ENCODE measurements at places on chromosomes 1 and 21.

DNA sequence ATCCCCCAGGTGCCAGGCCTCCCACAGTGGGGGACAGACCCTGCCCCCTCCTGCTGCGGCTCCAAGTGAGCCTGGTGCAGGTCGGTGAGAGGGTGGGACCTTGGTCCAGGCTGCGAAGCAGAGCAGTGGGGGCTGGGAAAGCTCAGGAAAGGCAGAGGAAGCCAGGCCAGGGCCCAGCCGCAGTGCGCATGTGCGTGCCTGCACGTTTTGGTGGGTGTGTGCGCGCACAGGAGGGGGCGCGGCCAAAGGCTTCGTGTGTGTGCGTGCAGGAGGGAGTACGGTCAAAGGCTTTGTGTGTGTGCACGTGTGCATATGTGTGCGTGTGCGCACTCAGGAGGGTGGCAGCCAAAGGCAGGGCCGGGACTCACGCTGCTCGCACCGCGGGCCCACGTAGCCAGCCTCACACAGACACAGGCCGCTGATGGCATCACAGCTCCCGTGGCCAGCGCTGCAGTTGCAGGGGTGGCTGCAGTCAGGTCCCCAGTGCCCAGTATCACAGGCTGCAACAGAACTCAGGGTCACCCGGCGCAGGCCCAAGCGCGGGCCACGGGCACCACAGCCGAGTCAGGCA, 45.9 kb downstream of the ARHGEF16 start:
- no peak for DNase-seq

DNA sequence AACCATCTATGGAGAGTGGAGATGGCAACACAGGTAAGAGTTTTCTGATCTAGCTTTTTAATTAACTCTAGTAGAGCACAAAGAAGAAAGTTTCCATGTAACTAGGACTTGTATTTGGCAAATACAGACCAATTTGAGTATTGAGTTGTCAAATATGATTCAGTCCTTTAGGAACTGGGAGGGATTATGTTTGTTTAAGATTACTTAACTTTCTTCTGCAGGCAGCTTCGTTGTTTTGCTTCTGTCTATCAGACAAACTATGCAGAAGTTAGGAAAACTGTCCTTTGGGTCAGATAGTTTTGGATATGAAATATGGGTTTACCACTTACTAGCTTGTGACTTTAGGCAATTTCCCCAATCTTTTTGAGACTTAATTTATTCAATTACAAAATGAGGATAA, 111.8 kb downstream of the POU2F1 start:
- DNase-seq, result no peak

- DNase-seq, result no peak
Observed at GRCh38 chr1:101262060-101262459, 25.2 kb downstream of the S1PR1 start.

DNA sequence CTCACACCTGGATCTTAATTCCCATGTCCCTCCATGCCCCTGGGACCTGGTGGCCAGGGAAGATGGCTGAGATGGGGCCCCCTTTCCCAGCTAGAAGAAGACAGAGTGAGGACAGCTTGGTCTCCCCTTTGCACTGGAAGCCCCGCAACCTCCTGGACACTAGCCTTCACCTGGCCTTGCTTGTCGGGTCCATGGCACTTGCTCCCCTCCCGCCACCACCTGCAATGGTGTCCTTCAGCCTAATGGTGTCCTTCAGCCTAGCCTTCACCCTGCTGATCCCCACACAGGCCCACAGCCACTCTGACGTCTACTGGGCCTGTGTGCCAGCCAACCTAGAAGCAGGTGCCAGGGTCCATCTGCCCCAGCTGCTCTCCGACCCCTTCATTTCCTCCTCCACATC, 45.9 kb upstream of the EDN2 start:
- DNase-seq, result no peak

GRCh38 chr1:218930472-218931241, 243.0 kb upstream of the LYPLAL1 start:
- DNase-seq, result no peak

- no peak for DNase-seq
Observed at GRCh38 chr1:61013946-61014667, 68.3 kb upstream of the NFIA start.

DNA sequence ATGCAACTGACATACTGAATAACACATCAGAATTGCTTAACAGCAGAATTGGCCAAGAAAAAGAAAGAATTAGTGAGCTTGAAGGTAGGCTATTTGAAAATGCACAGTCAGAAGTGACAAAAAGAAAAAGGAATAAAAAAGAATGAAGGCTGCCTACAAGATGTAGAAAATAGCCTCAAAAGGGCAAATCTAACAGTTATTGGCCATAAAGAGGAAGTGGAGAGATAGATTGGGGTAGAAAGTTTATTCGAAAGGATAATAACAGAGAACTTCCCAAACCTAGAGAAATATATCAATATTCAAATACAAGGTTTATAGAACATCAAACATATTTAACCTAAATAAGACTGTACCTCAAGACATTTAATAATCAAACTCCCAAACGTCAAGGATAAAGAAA, 67.5 kb downstream of the ATP6V1G3 start:
- no peak for DNase-seq

DNA sequence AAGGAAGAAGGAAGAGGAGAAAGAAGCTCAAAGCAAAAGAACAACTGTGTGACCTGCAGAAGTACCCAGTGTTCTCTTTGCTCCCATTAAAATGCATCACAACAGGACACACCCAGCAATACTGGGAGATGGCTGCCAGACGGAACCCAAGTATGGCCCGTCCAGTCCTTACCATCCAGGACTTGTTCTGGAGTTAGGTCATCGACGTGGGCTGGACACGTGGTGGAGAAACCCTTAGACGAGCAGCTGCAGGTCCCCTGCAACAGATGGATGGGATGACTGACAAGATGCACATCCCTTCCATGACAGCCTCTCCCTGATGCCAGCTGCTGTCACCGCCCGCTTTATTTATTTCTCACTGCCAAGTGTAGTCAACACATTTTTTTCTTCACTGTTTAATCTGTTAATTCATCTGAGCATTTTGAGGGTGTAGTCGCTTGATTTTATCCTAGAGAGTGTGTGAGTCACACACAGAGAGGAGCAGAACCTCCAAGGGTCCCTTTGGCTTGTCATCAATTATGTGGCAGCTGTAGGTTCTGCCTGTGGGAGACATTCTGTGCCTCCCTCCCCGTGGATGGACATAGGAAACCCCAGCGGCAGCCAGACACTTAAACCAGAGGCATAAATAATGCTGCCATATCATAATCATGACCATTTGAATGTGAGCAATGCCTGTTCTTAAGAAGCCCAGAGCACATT, 80.9 kb downstream of the ABCA4 start:
- no peak for DNase-seq

DNA sequence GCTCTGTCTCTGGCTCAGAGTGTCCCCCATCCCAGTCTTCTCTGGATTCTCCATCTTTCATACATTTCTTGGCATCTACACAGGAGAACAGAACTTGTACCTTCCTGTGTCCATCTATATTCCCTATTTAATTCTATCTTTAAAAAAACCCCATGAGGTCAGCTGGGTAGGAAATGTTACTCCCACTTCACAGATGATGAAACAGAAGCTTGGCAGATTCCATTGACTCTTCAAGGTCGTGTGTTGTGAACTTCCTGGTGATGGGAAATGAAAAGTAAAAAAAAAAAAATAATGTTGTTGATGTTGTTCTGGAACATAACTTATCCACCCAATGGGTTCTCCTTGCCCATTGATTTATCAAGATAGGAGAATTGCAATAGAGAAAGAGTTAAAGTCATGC, 8.9 kb downstream of the CHI3L2 start:
- DNase-seq, result no peak

GRCh38 chr1:182622901-182623528, 18.8 kb upstream of the RGS16 start:
- no peak for DNase-seq

- no peak for DNase-seq
Observed at GRCh38 chr1:81490614-81491013, 310.1 kb upstream of the ADGRL2 start.

DNA sequence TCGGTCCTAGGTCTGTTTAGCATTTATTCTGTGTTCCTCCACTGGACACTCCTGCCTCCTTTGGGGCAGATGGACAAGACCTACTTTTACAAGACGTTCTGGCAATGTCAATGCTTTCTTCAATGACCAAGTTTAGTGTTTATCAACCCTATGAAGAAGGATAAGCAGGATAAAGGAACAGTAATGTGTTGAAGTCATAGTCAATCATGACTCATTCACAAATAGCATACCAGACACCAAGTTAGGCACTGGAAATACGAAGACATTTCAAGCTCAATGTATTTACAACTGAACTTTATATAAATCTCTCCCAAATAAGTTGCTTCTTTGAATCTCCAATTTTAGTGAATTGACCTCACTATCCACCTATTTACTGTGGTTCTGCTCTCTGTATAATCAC, 4.8 kb upstream of the SLC35D1 start:
- no peak for DNase-seq

GRCh38 chr1:153617663-153618062, 1.5 kb upstream of the S100A14 start:
- DNase-seq, result no peak

DNA sequence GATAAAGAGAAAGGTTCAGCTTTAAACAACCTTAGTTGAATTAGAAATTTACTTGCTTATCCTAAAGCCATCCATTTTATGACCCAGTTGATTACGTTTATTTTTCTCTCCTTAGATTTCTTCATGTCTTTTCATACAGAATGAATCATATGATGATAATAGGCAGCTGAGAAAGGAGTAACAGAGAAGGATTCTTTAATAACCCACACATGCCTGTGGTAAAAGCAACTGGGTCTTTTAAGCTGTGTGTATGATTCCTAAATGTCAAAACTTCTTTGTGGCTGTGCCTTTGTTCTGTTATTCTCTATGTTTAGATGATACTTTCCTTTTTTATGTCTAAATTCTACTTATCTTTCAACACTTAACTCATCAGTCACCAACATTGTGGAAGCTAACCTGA, 626.5 kb downstream of the NCAM2 start:
- DNase-seq, result no peak

GRCh38 chr1:87462894-87463293, 134.2 kb downstream of the LMO4 start:
- DNase-seq, result no peak

- DNase-seq, result no peak
Observed at GRCh38 chr1:89771991-89772560, 48.8 kb upstream of the LRRC8D start.

DNA sequence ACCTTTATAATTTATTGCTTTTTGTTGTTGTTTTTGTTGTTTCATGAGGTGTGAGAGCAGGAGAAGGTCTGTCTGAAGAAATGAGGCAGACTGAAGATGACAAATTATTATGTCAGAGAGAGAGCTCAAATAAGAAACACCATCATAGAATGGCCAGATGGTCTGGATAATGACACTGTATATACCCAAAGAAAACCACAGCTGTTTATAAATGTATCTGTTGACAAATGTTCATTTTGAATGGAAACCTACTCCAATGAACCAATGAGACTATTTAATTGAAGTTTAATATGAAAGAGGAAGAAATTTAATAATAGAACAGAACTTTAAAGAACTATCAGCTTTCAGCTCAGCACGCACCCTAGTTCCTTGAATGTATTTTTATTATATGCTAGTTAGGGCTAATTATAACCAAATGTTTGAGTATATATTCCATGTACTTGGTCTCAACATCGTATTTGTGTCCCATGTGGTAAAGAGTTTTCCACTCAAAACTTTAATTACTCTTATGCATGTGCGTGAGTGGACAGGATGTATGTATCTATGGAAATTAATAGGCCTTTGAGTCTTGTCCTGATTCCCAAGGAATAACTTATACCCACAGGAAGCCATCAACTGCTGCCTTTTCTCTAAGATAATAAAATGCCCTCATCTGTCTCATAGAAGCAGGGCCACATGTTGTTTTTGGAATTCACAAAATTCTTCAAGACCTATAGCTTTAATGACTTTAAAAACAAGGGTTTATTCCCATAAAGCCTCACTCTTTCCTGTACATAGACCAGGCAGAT, 202.7 kb downstream of the KCNK2 start:
- DNase-seq, result no peak

- DNase-seq, result no peak
Observed at GRCh38 chr1:86776108-86776507, 71.7 kb downstream of the SH3GLB1 start.

DNA sequence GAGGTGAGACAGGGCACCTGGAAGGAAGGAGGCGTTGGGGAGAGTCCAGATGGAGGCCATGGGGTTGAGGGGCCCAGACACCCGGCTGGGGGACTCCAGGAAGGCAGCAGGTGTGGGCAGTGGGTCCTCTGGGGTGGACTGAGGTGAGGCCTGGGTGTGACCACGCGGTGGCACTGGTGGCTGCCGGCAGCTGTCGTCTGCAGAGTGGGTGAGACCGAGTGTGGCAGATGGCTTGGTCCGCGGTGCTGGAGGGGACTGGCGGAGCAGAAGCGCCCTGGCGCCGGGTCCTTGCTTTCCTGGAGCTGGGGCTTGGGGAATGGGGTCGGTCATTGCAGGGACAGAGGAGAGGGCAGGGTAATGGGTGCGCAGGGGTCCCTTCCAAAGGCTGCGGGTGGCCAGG, 12.5 kb downstream of the AGRN start:
- DNase-seq, result no peak

DNA sequence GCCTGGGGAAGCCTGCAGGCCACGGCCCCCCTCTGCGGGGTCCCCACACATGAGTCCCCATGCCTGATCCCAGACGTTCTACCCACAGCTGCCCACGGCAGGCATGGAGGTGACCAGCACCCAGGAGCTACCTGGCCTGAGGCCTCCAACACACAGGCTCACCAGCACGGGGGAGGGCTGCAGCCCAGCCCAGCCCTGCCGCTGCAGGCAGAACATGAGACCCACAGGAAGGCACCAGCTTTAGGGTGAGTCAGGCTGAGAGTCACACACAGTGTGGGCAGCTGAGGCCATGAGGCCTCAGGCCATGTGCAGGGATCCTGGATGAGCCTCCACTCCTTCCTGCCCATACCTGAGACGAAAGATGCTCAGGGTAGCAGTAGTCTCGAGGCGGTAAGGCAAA, 121.1 kb downstream of the PSMG1 start:
- DNase-seq, result no peak

GRCh38 chr1:60274422-60275290, 201.1 kb upstream of the C1orf87 start:
- no peak for DNase-seq

DNA sequence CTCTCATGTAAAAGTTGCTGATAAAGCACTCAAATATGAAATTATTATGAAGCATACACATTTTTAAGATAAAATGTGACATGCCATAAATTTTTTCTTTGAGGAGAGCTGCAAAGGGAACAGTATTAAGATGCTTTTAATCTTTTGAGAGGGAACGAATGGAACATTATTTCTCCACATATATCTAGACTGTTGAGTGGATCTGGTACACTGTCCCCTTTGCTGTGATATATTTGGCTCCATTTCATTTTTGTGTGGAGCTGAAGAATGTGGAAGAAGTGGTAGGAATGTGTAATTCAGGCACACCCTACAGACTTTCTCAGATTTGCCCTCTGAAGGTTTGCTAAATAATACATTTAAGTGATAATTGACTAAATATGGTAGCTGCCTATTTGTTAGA, 31.7 kb downstream of the PGM1 start:
- DNase-seq, result no peak

GRCh38 chr1:176773038-176773437, 310.1 kb downstream of the PAPPA2 start:
- DNase-seq, result no peak

- no peak for DNase-seq
Observed at GRCh38 chr1:243554686-243555085, 295.4 kb downstream of the AKT3 start.
